ENCODE measurements at places on chromosomes 2 and 18.

DNA sequence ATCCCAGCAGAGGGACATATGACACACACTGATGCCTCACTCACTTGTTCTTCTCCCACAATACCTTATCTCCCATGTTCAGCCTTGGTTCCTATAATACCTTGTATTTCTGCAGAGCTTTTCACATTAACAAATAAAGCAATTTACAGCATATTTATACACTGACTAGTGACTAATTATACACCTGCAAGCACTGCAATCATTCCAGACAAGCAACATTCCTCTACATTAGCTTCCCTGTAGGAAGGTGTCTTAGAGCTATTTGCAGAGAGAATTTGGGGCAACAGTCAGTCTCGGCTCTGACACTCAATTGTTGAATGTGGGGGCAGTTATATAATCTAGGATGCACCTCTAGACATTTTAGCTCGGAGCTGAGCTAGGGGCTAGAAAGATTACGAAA lies 9.5 kb upstream of the INSIG2 start:
- no peak for DNase-seq

DNA sequence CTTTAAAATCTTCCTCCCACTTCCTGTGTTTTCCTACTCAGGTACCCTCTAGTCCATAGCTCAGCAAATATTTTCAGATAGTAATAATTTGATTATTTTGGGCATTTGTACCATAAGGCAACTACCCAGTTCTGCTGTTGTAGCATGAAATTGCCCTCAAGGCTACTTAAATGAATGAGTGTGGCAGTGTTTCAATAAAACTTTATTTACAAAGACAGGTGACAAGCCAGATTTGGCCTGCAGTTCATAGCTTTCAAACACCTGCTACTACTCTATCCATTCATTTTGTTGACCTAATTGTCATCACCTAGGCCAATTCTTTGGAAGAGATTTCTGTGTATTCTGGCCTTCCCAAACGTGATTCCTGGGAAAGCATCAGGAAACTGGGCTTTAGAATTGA lies 28.9 kb downstream of the NYAP2 start:
- DNase-seq, result no peak

DNA sequence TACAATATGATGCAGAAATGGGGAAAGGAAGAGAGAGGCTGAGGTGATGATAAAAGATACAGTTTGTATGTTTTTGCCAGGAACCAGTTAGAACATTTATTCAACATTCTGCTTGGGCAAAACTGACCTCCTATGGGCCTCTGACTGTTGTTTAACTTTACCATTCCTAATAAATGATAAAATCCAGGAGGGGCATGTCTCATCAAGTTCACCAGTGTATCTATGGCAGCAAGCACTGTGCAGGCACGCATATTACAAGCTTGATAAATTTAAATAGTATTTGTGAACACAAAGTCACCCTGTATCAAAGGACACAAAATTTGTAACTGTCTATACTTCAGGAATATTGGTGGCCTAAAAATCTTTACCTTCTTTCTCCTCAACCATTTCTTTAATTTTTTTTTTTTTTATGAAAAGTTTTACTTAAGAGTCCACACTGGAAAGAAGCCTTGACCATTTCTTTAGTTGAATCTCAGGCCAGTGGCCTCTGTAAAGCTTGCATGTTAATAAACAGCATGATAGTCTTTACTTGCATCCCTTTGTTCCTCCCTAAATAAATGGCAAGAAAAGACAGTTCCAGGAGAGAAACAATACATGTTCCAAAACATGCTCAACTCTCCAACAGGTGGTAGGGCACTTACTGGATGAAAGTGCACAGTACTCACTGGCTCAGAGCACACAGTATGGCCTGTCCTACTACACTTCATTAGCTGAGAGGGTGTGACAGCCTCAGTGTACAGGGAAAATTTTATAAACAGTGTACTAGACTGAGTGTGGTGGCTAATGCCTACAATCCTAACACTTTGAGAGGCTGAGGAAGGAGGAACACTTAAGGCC lies 52.3 kb downstream of the SOS1 start:
- no peak for DNase-seq

DNA sequence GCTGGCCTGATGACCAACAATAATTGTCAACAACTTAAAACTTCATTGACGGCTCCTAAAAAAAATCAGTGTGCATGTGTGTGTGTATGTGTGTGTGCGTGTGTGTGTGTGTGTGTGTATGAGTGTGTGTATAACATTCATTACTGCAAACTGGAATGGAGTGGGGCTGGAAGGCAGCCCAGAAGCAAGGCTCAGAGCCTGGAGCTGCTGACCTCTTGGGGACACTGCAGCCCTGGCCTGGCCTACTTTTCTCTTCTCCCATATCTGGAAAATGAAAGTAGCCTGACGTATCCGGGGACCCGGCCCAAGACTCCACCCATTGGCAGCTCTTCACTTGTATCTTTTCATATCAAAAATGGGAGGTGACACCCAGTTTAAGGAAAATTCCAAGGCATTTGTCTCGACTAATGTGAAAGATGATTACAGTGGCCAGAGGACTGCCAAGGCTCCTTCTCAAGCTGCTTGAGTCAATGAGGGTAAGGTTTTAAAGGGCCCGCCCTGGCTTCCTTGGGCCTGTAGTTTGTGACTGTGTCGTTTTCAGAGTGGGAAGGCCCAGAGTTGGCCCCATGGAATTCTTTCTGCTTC lies 72.4 kb upstream of the IL1R1 start:
- DNase-seq, result no peak

Data from progenitor cell of endocrine pancreas (in vitro differentiated cells).